Activated naive CD8-positive, alpha-beta T cell treated with anti-CD3 and anti-CD28 coated beads for 36 hours (primary cell): ENCODE measurements at places on chromosomes 3 and 15.

- no peak for DNase-seq
Observed at GRCh38 chr3:127524296-127524896, 66.1 kb downstream of the TPRA1 start.

GRCh38 chr15:69359722-69360121, 54.4 kb upstream of the KIF23 start:
- DNase-seq: no peak

GRCh38 chr15:45653702-45654424, 19.0 kb downstream of the SQOR start:
- DNase-seq: no peak

DNA sequence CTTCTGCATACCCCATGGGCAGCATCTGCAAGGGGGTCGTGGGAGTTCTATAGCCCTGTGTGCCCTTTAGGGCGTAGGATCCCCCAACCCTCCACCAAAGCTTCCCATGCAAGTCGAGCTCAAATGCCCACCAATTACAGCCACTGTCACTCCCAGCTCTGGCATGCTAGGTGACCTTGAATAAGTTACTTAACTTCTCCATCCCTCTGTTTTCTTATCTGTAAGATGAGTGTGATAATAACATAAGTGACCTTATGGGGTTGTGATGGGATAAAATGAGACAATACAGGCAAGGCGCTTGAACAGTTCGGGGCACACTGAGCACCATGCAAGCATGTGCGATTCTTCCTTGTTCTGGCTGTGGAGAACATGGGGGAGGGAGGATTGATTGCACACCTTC, 74.8 kb upstream of the POMGNT2 start:
- DNase-seq: no peak

- no peak for DNase-seq
Observed at GRCh38 chr3:155497930-155498647, 204.6 kb upstream of the STRIT1 start.
